ENCODE measurements at places on chromosomes 16 and 17.

DNA sequence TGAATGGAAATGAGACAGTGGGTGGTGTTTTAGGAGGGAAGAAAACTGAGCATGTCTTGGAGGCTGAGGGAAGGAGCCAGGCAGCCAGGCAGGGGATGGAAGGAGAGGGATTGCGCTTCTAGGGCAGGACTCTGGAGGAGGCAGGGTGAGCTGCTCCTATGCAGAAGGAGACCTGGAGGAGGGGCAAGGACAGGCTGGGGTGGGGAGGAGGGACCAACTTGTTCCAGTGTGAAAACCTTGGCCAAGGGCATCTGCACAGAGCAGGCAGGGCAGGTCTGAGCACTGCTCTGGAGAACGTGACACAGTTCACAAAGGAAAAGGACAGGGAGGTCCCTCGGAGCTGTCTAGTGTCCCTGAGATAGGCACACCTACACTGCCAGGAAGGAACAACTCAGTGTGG, 5.5 kb downstream of the GALK1 start:
- DNase-seq, result no peak

GRCh38 chr16:74788108-74788507, 13.5 kb upstream of the FA2H start:
- DNase-seq, result no peak

- DNase-seq, result no peak
Observed at GRCh38 chr17:76083536-76084182, 4.7 kb downstream of the ZACN start.

GRCh38 chr17:77285594-77286390, 145.0 kb downstream of the SEC14L1 start:
- no peak for DNase-seq

- no peak for DNase-seq
Observed at GRCh38 chr16:68744744-68745280, 7.7 kb downstream of the CDH1 start.

All from stimulated activated CD4-positive, alpha-beta T cell treated with anti-CD3 and anti-CD28 coated beads, Interleukin-4, amount 100 ng/mL, for 24 hours (primary cell).